NCI-H2171 (cell line): ENCODE measurements at places on chromosomes 11 and 22.
A peak's percentile ranks its signal among the peaks of the same experiment; 100 is the strongest.

- DNase-seq = peak; percentile 93
Measured at GRCh38 chr22:32991353-32992101, 66.7 kb downstream of the SYN3 start.

DNA sequence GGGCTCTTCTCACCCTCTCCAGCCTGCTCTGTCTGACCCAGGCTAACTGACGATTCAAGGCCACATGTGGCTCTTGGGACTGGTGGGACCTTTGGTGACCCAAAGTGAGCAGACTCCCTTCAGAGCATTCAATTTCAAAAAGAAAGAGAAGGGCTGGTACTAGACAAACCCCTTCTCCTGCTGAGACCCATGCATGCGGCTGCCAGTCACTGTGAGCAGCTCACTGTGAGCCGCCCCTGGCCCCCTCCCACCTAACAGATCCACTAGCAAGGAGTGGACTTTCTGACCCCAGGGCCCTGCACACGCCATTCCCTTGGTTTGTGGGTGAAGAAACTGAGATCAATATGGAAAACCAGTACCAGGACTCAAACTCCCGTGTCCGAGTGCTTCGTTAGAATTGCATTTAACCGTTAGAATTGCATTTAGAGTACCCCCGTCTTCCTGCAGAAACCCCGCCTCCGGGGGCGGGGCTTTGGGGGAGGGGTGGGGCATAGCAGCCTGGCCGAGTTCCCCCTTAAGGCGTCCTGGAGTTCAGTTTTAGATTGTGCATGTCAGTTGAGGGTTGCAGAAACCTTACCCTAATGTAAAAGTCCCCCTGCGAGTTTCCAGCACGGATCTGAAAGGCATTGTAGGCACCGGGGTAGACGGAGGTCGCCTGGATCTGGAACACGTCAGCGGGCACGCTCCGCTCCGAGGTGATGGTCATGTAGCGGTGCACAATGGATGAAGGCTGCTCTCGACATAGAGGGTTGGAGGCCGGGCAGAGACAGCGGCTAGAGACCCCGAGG, 5.1 kb downstream of the EFEMP2 start:
- no peak for DNase-seq

- DNase-seq = no peak
Measured at GRCh38 chr22:39808081-39808480, 85.5 kb downstream of the ENTHD1 start.

DNA sequence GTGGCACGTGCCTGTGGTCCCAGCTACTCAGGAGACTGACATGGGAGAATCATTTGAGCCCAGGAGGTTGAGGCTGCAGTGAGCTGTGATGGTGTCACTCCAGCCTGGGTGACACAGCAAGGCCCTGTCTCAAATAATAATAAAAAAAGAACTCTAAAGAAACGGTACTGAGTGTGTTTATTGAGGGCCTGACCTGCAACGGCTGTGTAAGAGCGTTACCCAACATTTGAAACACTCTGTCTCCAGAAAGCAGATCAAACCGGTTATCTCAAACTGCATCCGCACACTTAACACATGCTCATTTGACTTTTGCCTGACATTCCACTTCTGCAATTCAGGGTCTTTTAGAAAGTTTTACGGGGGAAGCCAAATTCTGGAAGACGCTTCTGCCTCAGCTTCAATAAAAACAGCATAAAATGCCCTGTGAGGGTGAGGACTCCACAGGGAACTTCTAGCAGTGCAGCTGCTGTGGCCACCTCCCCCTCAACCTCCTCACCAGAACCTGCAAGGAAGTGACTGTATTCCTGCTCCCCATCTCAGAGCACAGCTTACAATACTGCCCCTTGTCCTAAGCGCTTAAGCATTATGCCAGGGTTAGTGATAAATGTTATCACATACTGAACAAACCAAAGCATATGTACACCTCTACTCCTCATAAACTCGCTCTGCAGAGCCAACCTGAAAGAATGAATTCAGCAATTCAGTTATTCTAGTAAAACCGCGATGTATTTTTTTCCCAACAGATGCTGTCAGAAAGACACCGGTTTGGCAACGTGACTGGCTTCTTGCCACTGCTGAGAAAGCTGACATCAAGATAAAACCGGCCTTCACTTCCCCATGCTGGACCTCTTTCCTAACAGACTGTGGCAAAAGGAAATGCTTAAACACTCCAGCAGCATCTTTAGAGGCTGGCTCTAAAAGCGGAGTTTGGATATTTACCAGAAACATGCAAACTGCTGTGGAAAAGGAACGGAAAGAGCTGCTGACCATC, 52.2 kb downstream of the PRDM10 start:
- DNase-seq = no peak

GRCh38 chr11:35009191-35009943, 92.9 kb downstream of the PDHX start:
- no peak for DNase-seq

DNA sequence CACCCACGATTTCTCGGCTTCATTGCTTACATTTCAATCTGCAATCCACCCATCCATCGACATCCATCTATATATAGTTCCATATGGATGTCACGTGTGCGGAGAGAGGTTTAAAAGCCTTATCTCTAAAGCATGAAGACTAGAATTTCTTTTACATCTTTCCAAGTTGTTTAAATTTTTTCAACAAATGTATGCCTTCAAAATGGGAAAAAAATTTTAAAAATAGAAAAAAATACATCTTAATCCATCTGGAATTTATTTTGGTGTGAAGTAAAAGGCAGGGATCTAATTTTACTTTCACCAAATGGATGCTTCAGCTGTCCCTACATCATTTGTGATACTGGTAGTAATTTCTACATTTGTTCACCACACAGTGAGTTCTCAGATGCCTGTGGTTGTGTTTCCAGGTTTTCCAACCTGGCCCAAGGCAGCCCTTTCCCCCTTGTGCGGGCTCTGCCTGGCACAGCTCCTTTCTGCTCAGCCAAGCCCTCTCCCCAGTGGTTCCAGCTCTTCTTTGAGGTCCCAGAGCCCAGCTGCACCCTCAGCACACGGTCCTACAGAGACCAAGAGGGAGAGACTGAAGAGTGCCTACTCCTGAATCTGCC, 37.6 kb upstream of the KLHL35 start:
- no peak for DNase-seq

DNA sequence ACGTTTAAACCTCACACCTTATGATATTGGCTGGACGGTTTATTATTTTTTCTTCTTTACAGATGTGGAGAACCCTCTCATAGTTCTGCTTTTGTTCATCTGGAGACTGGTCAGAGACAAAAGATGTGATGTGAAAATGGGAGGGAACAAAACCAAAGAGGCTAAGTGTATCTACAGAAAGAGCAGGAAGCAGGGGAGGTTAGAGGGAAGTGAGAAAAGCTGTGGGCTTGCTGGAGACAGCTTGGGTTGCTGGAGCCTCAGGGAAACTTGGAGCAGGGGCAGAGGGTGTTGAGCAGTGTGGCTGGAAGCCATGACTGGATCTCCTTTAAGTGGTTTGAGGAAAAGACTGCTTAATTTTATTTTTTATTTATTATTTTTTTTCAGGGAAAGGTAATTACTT, 79.0 kb upstream of the SNX19 start:
- DNase-seq = no peak

DNA sequence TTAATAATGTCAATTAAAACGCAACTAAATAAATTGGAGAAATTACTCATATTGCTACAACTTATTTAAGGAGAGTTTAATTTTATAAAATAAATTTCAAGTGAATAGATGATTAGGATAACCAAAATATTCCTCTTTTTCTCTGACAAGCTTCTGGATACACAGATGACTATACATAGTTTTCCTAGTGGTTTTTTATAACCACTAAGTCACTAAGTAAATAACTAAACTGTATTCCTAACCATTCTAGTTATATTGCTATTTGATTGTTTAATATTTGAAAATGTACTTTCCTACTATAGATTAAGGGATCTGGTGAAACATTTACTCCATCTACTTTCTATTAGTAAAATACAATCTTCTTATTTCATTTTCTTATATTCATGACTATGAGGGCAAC, 4.7 kb upstream of the ANGPTL5 start:
- no peak for DNase-seq

- no peak for DNase-seq
Measured at GRCh38 chr11:72975778-72976521, 161.7 kb downstream of the ATG16L2 start.

GRCh38 chr11:83235825-83236224, 42.3 kb downstream of the ANKRD42 start:
- no peak for DNase-seq

DNA sequence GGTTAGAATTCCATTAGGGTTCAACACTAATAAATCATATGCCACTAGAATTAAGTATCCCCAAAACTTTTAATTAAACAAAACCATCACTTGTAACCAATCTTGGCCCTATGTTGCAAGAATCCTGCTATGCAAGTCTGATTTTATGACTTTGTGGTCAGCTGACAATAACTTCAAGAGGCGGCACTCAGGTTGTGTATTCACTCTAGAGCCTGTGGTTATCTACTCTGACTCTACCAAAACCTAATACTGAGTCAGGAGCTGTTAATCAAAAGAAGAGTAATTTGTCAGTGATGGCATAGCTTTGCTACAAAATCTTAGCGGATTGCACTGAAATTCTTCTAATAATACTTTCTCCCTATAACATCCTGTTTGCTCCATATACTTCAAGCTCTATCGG, 253.7 kb downstream of the AASDHPPT start:
- DNase-seq = no peak

- DNase-seq = no peak
Measured at GRCh38 chr11:96256215-96257011, 86.6 kb downstream of the MAML2 start.

- DNase-seq = no peak
Measured at GRCh38 chr22:28750471-28750881, 8.6 kb downstream of the HSCB start.

DNA sequence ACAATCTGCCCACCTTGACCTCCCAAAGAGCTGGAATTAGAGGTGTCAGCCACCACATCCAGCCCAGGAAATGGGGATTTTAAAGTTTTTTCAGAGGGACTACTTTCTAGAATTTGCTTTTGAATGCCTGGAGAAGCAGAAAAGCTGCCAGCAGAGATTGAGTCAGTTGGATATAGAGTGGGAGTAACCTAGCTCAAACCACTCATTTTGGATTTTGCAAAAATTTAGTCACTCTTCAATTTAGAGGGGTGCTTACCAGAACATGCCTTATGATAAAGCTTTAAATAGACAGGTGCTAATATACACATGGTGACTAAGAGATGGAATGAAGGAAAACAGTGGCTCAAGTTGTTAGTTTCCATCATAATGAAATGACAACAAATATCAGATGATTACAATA, 26.5 kb upstream of the PSMA1 start:
- no peak for DNase-seq

- DNase-seq = peak; percentile 51
Measured at GRCh38 chr11:114262681-114263512, 33.3 kb upstream of the NNMT start.

- DNase-seq = peak; percentile 56
Measured at GRCh38 chr11:130634961-130635473, 186.6 kb downstream of the ADAMTS15 start.

DNA sequence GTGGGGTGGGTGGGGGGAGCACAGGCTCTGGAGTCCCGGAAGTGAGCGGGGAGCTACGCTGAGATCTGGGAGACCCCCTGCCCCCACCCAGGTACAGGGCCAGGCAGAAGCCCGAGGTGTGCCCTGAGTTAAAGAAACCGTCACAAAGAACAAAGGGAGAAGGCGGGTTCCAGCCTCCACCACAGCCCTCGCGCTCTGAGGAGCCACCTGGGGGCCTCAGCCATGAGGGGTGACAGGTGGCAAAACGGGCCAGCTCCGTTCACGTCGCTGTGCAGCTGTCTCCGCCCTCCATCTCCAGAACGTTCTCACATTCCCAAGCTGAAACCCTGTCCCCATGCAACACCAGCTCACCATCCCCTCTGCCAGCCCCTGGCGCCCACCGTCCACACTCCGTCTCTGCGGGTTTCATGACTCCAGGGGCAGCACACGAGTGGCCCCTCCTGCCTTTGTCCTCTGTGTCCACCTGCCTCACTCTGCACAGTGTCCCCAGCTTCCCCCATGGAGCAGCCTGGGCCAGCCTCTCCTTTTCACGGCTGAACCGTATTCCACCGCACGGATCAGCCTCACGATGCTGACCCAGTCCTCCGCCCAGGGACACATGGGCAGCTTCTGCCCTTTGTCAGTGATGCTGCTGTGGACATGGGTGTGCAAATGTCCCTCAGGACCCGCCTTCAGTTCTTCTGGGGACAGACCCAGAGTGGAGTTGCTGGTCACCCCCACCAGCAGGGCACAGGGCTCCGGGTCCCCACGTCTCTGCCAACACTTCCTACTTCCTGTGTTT, 1.7 kb upstream of the MUC5B start:
- peak; percentile 5 for DNase-seq

DNA sequence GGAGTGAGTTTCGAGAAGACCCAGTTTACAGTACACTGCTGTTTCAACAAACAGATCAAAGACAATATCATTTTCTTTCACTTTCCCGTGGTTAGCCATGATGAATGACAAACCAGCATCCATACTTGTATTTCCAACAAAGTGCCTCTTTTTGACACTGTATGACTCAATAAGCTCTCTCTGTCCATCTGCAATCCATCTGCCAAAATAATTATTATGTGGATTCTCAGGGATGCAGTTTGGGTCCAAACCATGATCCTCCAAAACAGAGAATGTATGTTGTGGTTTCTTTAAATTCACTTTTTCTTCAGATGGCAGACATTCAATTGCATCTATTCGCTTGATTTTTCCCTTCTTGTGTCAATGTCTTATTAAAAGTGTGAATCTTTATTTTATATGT, 37.8 kb upstream of the RASD2 start:
- DNase-seq = no peak
